Mucosa of gallbladder (tissue), 1 donor: ENCODE measurements at places on chromosomes 1 and 21.

DNA sequence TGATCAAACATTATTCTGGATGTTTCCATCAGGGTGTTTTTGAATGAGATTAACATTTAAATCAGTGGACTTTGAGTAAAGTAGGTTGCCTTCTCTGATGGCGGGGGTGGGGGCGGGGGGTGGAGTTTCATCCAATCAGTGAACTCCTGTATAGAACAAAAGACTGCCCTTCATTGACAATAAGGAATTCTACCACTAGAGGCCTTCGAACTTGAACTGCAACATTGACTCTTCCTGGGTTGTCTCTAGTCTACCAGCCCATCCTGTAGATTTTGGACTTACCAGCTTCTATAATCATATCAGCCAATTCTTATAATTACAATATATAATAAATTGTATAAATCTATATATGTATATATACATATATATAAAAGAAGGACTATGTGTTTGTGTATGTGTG is 520.4 kb upstream of the CXADR start:
- no peak for DNase-seq

DNA sequence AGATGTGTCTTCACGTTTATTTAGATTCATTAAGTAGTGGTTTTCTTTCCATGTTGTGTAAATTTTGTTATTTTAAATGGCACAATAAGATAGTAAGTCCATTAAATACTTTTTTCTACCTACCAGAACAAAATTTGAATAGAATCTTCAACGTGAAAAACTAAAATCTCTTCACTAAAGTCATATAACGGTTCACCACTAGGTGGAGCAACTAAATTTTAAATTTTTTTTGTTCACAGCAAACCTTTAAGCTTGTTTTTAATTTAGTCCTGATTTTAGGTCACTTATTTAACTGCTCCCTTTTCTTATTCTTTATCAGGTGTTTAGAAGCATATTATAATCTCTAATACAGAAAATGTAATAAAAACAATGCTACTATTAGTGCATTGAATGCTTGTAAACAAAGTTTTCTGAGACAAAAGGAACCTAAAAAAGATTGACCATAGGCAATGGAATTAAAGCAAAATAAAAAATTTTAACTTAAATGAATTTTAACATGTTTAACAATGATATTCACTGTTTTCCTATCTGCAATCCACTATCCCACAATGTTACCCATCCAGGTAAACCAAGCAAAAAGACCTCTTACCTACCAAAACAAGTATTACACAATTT is 28.3 kb upstream of the PKN2 start:
- DNase-seq, result no peak

DNA sequence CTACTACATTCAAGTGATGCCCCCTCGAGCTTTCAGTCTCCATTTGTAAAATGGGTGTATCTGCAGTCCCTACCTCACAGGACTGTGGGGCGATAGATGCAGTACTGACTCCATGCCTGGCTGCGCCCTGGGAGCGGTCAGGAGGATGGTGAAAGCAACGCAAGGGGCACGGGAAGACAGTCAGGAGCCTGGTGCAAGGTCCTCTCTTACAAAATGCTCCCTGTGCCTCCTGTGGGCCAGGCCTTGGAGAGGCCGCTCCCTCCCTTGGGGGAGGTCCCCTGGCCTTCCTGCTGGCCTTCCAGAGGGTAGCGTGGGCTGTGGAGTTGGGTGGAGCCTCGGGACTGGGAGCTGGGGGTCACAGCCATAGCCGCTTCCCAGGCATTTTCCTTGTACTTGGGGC is 21.6 kb downstream of the FAM151A start:
- DNase-seq, result no peak

GRCh38 chr1:165645654-165646366 is 14.8 kb downstream of the MGST3 start:
- DNase-seq, result peak; percentile 85

- no peak for DNase-seq
Measured at GRCh38 chr1:217274416-217274815, 356.5 kb downstream of the GPATCH2 start.

GRCh38 chr1:209895709-209896108 is 42.3 kb upstream of the SYT14 start:
- no peak for DNase-seq

DNA sequence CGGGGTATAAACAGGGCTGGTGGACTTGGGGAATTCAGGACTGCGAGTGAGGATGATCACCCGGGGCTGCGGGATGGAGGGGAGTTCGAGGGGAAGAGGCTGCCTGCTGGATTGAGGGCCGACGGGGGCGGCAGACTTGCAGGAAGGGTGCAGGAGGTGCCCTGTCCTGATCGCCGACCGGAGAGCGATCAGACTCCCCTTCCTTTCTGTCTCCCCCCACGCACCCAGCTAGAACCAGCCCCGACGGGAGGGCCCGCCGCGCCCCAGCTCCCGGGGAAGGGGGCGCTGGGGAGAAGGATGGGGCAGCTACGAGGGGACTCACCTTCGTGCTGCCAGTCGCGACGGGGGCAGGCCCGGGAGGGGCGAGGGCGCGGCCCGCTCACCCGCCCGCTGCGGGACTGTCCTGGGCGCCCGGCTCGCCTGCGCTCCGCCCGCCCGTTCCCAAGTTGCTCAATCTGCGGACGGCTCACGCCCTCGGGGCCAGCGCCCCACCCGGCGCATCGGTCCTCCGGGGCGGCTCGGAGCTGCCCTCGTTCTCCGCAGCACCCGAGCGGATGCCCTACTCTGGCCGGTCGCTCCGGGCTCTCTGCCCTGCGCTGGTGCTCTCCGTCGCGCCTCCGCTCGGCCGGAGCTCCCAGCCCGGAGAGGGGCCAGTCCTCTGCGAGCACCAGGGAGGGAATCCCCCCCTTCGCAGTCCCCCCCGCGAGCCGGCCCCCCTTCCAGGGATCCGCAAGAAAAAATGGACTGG is at the start of gene RSPO1:
TSS of gene RSPO1 (minus strand) at position 649 of the 748 bp plus-strand sequence. CDS start 5,231 bp downstream, outside the sequence.
- no peak for DNase-seq
